CD4-positive, alpha-beta T cell treated with Interleukin-4 for 1 hour (primary cell): ENCODE measurements at places on chromosomes 13 and 19.

DNA sequence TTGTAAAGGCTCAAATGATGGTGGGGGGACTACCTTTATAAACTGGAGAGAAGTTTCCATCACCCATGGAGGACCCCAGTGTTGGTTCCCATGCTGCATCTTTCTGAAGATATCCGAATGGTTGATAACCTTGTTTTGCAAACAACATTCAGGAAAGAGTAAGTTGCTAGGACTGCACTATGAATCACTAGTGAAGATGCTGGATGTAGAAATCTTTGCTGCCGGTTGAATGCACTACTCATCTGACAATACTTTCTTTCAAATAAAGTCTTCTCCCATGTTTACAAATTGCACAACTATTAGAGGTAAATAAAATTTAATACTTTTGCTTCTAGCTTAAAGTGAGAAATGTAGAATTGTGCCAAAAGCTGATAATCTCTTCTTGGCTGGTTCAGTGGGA, 198.4 kb upstream of the SLITRK6 start:
- DNase-seq, result no peak

DNA sequence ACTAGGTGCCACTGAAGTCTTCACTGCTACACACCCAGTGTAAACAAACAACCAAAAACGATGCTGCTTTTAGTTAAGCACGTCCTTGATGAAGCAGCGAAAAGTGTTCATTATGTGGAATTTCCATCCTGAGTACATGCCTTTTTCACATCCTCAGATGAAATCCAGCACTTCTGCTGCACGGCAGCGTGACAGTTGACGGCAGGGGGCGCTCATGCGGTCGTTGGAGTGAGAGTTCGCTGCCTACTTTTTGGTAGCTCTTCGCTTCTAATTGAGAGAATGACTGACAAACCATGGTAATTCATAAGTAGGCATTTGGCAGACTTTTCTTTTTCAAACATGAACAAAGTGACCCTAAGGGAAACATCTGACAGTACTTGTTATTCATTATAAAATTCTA, 1124.9 kb downstream of the EFNB2 start:
- DNase-seq, result peak; percentile 9

DNA sequence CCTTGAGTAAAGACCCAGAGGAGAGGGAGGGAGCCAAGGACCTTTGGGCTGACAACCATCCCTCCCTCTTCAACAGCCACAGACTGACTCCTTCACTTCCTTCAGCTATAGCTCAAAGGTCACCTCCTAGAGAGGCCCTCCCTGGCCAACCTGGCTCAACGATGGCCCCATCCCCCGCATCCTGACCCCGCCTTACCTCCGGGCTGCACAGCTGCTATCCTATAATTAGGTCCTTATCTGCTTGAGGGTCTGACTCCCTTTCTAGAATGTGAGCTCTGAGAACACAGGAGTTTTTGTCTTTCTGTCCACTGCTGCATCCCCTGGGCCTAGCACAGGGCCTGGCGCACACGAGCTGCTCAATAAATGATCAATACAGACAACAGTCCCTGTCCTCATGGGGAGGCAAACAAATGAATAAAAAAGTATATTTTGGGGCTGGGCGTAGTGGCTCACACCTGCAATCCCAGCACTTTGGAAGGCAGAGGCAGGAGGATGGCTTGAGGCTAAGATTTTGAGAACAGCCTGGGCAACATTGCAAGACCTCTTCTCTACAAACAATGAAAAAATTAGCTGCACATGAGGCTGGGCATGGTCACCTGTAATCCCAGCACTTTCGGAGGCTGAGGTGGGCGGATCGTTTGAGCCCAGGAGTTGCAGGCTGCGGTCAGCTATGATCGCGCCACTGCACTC, 6.6 kb upstream of the LGALS4 start:
- no peak for DNase-seq

DNA sequence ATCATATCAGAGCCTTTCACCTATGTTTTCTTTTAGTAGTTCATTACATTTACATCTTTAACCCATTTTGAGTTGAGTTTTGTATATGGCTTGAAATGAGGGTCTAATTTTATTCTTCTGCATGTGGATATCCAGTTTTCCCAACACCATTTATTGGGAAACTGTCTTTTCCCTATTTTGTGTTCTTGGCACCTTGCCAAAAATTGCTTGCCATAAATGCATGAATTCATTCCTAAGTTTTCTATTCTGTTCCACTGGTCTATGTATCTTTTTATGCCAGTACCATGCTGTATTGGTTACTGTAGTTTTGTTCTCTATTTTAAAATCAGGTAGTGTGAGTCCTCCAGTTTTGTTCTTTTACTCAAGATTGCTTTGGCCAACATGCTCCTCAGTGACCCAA, 144.0 kb upstream of the OBI1 start:
- DNase-seq, result no peak

DNA sequence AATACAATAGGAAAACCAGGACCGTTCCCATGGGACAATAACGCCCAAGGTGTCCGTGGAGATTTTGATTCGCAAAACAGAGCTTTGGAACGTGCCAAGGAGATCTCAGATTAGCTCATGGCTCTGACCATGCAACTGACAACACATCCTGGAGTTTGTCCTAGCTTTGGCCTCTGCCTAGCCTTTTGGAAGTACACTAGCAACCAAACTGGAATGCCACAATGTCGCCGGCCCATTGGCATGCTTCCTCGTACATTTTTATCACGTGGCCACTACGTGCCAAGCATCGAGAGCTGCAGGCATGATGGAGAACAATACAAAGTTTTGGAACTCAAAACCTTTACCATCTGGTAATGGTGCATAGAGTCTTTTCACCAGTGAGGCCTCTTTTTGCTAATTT, 256.5 kb downstream of the DCLK1 start:
- no peak for DNase-seq
